Femur (tissue), 1 donor: ENCODE measurements at places on chromosomes 5 and 9.

- no peak for DNase-seq
Measured at GRCh38 chr9:119053070-119053469, 316.2 kb downstream of the BRINP1 start.

- no peak for DNase-seq
Measured at GRCh38 chr5:113162208-113162607, 185.6 kb downstream of the DCP2 start.

- DNase-seq, result no peak
Measured at GRCh38 chr5:53871050-53871449, 310.6 kb downstream of the NDUFS4 start.

- DNase-seq, result no peak
Measured at GRCh38 chr9:124496463-124496862, 10.7 kb downstream of the NR5A1 start.

DNA sequence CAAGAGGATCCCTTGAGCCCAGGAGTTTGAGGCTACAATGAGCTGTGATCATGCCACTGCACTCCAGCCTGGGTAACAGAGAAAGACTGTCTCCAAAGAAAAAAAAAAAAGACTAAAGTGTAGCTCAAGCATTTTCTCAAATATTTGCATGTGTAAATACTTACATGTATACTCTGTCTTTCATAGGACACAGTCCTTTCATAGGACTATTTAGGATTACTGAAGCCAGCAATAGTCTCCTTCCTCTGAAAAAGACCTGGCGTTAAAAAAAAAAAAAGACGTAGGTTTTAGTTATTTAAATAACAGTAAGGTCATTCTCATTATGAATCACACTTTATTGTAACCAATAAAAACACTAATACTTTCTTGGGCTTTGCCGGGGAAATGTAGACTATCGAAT lies 29.9 kb downstream of the HSDL2 start:
- no peak for DNase-seq

- DNase-seq, result no peak
Measured at GRCh38 chr5:133977161-133977787, 8.8 kb upstream of the C5orf15 start.

DNA sequence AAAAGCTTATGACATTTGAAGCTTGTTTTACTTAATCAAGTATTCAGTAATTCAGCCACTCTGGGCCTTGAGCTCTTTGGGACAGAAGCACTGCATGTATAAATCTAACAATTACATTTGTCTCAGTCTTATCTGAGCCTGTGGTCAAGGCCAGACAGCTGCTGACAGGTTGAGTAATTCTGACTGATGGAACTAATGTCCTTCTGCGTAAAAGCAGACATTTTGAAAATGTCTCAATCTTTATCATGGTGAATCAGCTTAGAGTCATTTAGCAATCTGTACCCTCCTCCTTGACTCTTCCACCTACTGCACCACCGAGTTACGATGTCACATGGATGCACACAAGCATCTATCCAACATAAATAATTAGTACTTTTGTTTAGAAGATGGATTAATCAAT lies 400.0 kb downstream of the ARRDC3 start:
- no peak for DNase-seq
